OCI-LY7 (cell line): ENCODE measurements at places on chromosomes 2 and 18. TPM values are rescaled to one million over a fixed set of nuclear protein-coding genes. Genes with fewer than 3 reads are reported as not detected.

DNA sequence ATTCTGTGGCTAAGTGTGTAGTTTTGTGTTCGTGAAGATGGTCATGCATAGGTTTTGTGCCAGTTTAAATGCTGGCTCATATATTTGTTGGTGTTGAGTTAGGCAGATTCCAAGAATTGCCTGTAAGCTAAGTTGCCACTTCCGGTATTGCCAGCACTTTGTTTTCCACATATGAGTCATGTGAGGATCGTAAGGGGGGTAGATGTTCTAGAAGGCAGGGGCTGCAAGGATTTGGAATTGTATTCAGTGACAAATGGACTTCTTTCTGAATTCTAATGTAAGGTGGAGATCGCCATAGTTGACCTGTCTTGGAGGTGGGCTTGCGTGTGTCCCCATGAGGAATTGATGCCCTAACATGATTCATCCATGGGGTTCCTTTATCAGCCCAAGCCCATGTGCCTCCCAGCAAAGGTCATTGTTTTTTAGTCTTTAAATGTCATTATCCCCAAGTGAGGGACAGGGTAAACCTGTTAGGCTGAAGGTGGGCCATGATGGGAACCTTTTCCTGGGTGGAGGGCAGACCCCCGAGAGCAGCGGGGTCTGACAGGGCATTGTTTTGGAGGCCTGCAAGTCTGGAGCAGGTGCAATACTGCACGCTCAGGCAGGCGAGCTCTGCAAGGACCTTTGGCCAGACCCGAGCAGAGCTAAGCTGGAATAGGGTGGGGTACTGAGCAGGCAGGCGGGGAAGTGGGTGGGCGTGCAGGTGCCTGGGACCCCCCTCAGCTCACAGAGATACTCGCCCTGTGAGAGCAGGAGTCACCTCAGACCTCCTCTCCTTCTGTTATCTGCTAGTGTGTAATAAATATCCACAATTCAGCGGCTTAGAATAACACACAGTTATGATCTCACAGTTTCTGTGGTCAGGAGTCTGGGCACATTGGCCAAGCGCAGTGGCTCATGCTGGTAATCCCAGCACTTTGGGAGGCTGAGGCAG lies 77.4 kb downstream of the LRRFIP1 start:
- DNase-seq = no peak

DNA sequence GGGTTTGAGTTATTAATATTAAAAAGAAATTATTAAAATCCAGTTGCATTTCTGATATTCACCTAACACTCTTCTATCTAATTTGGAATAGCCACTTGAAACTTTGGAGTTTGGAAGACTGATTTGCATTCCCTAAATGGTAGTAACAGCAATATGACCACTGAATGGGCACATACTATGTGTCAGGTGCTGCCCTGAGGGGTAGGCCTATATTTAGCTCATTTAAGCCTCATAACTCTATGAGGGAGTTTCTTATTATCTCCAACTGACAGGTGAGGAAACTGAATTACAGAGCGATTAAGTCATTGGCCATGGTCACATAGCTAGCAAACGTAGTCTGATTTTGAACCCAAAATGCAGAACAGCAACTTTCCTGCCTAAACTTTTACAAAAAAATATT lies 77.3 kb downstream of the VWA3B start:
- DNase-seq = no peak

DNA sequence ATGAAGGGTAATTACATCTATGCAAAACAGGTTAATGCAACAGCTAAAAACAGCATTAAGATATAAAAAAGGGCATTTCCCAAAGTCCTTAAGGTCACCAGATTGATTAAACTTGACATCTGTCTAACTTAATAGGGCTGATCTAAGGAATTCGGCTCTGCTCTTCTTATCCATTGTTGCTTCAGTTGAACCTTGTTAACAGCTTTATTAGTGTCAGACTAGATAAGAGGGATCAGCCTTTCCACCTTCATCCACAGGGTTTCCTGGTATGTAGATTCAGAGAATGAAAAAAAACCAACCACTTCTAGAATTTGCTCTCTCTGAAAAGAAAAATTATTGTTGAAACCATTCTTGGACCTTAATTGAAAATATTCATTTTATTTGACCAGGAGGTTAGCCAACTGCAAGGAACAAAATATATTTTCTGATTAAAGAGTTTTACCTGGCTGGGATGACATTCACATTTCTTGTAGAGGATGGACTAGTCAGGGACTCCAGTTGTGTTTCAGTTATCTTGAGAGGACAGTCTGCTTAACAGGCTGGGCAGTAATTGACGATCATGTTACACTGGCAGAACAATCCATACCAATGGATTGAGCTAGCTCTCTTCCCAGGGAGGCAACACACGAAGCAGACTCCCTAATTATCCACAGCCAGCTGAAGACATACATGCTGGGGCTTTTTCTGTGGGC lies 357.4 kb upstream of the ACVR2A start:
- no peak for DNase-seq

GRCh38 chr2:188561473-188561979 lies 269.9 kb downstream of the GULP1 start:
- DNase-seq = no peak

GRCh38 chr2:241813644-241814392 lies 4.8 kb downstream of the NEU4 start:
- no peak for DNase-seq

GRCh38 chr2:134195341-134195740 lies 58.5 kb upstream of the MGAT5 start:
- no peak for DNase-seq

DNA sequence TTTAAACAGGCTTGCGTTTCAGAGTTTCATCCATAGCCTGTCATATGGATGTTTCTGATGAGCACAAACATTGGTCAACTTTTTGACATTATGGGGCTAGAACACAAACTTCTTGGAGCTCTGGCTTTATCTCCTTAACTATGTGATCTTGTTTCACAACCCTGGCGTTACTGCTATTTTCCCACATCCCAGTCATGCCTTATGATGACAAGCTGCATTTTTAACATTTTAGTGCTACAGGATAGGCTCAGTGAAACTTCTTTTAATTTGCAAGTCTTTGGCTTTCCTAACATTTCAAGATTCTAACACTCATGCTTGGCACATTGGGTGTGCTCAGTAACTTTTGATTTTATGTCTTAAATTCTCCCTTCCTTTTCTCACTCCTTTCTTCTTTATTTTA lies 21.0 kb upstream of the PDE1A start:
- no peak for DNase-seq

GRCh38 chr2:174729797-174730697 lies 34.2 kb downstream of the CHRNA1 start:
- no peak for DNase-seq

GRCh38 chr2:228646061-228646460 lies 464.6 kb upstream of the SPHKAP start:
- no peak for DNase-seq

DLX1 gene
- total RNA-seq = not detected in 2 replicates

SKOR2 gene
- total RNA-seq = not detected in 2 replicates

TFPI gene
- total RNA-seq = not detected in 2 replicates
